GM12891 (cell line): ENCODE measurements at places on chromosomes 1 and 21.

- DNase-seq = no peak
Measured at GRCh38 chr21:44049182-44049581, 37.1 kb downstream of the TRAPPC10 start.

DNA sequence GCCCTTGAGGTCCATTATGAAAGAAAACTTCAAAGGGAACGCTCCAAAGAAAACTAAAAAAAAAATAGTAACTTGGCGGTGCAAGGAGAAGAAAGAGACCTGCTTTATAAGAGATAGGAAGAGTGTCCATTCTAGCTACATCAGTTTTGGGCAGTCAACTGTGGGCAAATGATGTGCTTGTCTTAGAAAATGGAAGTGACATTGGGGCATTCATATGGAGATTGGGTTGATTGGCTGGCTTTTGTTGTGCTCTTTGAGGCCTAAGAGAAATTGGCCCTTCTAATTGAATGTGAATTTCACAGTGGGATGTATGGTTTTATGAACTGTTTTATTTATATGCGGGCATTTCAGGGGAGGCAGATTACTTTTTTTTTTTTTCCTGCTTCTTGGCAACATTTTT, 13.2 kb downstream of the PPP1R12B start:
- no peak for DNase-seq

- DNase-seq = no peak
Measured at GRCh38 chr1:113388621-113389358, 1.5 kb upstream of the MAGI3 start.

GRCh38 chr1:110774398-110774797, 98.5 kb upstream of the CD53 start:
- no peak for DNase-seq

DNA sequence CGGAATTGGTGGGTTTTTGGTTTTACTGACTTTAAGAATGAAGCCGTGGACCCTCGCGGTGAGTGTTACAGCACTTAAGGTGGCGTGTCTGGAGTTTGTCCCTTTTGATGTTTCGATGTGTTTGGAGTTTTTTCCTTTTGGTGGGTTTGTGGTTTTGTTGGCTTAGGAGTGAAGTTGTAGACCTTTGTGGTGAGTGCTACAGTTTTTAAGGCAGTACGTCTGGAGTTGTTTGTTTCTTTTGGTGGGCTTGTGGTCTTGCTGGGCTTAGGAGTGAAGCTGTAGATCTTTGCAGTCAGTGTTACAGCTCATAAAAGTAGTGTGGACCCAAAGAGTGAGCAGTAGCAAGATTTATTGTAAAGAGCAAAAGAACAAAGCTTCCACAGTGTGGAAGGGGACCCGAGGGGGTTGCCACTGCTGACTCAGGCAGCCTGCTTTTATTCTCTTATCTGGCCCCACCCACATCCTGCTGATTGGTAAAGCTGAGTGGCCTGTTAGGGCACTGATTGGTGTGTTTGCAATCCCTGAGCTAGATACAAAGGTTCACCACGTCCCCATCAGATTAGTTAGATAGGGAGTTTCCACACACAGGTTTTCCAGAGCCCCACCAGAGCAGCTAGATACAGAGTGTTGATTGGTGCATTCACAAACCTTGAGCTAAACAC, 20.9 kb downstream of the HENMT1 start:
- DNase-seq = no peak

DNA sequence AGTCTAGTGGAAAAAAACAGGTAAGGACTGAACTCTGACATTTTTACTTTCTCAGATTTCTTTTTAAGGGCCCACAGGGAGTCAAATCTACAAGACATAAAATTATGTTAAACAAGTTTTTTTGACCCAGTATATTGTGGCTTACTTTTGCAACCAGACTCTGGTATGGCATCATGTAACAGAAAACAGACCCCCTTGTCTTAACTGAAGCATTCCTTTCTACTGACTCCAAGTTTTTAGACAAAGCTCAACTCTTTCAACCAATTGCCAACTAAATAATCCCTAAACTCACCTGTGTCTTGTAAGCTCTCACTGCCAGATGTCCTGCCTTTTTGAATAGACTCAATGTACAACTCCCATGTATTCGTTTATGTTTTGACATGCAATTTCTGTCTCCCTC, 64.3 kb downstream of the FASLG start:
- DNase-seq = no peak

- no peak for DNase-seq
Measured at GRCh38 chr1:207991583-207992026, 80.7 kb upstream of the CD34 start.

DNA sequence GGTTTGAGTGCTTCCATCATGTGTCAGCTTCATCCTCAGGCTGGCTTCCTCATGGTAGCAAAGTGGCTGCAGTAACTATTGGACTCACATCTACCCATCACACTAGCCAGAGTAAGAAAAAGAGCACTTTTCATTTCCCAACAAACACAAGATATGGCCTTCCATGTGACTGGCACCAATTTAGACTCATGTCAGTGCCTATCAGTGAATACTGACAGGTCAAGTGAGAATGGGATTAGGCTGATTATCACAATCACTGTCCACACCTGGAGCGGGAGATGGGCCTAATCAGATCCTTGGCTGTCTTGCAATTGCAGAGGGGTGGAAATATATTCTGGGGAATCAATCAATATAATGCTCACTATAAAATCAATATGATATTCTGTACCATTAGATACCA, 2.9 kb upstream of the RABGAP1L start:
- DNase-seq = no peak

GRCh38 chr1:110200190-110200589, 9.9 kb upstream of the KCNC4 start:
- DNase-seq = no peak

DNA sequence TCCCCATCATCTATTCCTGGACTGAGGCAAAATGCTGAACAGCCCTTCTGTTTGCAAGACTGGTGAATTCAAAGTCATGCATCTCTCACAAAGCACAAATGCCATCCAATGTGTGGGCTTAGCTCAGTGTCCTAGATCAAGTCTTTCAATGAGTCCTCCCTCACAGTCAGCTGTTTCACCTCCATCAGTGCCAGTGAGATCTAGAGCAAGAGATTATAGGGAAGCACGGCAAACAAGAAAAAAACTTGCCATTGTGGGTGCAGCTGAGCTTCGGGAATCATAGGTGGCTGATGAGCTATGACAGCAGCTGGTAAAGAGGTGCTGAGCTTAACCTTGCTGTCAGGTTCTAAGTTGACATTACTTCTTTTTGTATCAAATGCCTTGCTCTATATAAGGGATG, 130.2 kb downstream of the LMX1A start:
- no peak for DNase-seq

- DNase-seq = no peak
Measured at GRCh38 chr1:41312991-41313645, 48.1 kb upstream of the FOXO6 start.

DNA sequence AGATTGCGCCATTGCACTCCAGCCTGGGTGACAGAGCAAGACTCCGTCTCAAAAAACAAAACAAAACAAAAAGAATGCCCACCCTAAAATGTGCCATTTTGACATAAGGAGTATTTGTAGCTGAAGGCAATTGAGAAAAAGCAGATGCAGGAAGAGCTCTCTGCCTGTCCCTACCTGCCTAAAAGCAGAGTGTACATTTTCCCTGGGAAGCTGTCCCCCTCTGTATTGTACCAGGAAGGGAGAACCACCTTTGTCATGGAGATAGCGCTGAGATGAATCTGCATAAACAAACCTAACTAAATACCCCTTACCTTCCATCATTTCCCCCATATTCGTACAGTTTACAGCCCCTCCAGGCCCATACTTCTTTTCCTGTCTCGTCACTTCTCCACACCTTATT, 94.4 kb upstream of the SLC45A1 start:
- no peak for DNase-seq

DNA sequence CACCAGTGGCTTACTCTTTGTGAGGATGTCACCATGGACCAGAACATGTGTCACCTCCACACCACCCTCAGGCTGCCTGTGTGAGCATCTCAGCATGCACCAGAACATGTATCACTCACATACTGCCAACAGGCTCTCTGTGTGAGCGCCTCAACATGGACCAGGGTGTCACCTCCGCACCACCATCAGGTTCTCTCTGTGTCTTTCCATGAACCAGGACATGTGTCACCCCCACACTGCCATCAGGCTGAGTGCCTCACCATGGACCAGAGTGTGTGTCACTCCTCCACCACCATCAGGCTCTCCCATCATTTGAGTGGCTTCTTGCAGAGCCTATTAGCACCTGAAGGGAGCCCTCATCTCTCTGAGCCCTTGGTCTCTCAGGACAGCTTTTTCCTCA, 125.2 kb downstream of the ZNF648 start:
- DNase-seq = no peak

GRCh38 chr1:26839339-26839722, 12.8 kb downstream of the ZDHHC18 start:
- no peak for DNase-seq

GRCh38 chr1:192702212-192702902, 66.4 kb downstream of the RGS13 start:
- no peak for DNase-seq
